ENCODE measurements at places on chromosomes 1 and 21. TPM values are rescaled to one million over a fixed set of nuclear protein-coding genes. Genes with fewer than 3 reads are reported as not detected.

The TSPAN1 gene
- 1,819 TPM for total RNA-seq

The USP25 gene
- total RNA-seq = 48.2 TPM

DNA sequence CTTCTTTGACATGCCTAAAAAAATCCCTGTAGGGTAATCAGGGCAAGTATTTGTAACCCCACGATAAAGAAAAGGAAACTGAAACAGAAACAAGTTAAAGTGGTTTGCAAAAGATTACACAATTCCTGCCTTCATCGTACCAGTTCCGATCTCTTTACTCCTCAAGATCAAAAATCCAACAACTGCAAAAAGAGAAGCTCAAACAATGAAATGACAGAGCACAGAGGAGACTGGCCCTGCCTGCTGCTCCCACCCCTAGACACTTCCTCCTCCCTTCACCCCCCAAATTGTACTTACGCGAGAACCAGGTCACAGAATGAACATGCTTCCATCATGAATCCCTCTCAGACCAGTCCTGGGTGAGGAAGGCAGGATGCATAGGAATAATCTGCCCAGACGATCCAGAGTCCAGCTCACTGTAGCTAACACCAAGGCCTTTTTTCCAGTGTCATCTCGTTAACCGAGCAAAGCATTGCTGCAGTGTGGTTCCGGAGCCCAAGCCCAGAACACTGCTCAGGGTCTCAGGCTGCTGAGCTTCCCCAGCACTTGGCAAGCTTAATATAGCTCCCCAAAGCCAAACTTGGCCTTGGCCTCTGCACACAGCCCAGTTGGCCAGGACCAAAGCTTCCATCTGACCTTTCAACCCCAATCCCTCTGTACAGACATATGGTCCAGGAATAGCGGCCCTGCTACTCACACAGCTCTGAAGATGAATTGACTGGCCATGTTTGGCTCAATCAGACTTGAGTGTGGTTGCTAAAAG is 20.3 kb downstream of the RXRG start:
- DNase-seq = peak; percentile 3

- no peak for DNase-seq
These were observed 35.6 kb upstream of the SAMD13 start for GRCh38 chr1:84265867-84266266.

The NES gene
- 11.4 TPM for total RNA-seq

DNA sequence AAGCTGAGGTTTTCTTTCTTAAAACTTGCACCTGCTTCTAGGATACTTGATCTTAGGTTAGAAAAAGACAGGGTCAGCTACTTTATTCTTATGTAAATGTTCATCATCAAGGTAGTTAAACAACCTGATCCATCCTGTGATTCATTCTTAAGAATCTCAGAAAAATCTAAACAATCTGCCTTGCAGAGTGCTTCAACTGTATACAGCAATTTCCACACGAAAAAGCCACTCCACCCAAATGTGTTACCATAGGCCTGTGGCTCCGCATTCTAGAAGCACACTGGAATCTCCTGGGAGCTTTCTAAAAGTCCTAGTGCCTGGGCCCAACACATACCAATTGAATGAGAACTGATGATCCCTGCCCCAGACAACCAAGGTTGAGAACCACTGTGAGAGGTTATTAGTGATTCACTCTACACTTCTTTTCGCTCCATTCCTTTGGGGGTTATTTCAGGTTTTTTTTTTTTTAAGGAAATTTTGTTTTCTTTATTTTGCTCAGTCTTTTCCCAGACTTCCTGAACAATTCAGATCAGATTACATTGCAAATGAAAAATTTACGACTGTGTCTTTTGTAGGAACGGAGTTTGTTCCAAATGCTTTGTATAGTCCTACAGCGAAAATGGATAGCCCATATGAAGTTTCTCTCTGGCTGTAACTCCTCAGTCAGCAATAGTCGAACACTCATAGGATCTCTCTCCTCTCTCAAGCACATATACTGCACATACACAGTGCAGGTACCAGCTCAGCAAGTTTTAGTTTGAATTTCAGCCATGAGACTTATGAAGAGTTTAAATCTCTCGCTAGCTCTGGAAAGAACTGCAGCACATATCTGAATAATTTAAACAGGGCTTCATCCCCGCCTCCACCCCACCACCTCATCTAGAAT is 16.1 kb downstream of the SMYD2 start:
- no peak for DNase-seq

All from mucosa of descending colon (tissue), 3 donors.